Activated CD8-positive, alpha-beta memory T cell treated with anti-CD3 and anti-CD28 coated beads, Interleukin-2, amount 10 ng/mL, durations not matched to agents 7 days and 5 days (primary cell): ENCODE measurements at places on chromosomes 12 and 14.

GRCh38 chr12:82672811-82673495 is 13.8 kb upstream of the TMTC2 start:
- DNase-seq: no peak

DNA sequence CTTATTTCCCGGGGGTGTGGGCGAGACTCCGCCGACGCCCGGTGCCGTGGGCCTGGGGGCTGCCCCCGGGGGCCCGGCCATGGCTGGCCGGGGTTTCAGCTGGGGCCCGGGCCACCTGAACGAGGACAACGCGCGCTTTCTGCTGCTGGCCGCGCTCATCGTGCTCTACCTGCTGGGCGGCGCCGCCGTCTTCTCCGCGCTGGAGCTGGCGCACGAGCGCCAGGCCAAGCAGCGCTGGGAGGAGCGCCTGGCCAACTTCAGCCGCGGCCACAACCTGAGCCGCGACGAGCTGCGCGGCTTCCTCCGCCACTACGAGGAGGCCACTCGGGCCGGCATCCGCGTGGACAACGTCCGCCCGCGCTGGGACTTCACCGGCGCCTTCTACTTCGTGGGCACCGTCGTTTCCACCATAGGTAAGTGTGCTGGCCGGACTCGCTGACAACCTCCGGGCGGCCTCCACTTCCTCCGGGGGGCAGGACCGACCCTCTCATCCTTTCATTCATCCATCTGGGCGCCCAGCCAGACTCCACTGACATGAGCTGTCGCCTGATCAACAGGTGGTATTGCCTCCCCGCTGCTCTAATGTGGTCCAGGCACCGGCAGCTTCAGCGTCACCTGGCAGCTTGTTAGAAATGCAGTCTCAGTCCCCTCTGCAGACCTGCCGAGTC is 467 bp downstream of the KCNK13 start:
- no peak for DNase-seq

DNA sequence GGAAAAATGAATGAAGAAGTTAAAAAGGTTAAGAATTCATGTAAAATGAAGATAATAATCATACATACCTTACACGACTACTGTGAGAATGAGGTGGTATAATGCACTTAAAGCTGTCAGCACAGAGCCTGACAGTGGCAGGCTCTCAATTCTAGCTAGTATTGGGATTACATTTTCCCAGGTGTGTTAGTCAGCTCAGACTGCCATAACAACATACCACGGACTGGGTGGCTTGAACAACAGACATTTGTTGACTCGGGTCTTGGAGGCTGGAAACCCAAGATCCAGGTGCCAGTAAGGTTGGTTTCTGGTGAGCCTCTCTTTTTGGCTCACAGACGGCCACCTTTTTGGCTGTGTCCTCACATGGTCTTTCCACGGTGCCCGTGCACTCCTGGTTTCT is 167.8 kb downstream of the CHST11 start:
- no peak for DNase-seq

- DNase-seq: no peak
Measured at GRCh38 chr14:99717682-99718013, 33.5 kb downstream of the CYP46A1 start.

DNA sequence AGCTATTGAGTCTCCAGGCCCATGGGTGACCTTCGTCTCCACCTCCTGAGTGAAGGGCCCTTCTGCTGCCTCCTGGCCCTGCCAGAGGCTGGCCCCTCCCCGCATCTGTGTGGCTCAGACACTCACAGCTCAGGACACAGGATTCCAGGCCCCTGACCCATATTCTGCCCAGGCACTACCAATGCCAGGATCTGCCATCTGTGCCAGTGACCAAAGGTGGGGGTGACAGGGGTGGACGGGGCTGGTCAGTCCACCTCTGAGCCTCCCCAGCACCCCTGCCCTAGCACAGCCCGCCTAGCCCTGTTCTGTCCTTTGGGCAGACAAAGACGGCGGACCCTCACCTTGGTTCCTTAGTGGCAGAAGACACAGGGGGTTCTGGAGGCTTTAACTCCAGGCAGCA is 2.8 kb downstream of the ASB2 start:
- DNase-seq: no peak

GRCh38 chr12:20211981-20212421 is 156.3 kb upstream of the PDE3A start:
- no peak for DNase-seq

- DNase-seq: no peak
Measured at GRCh38 chr12:25328072-25328712, 77.5 kb upstream of the KRAS start.

- no peak for DNase-seq
Measured at GRCh38 chr12:116293687-116294453, 16.4 kb upstream of the MED13L start.

DNA sequence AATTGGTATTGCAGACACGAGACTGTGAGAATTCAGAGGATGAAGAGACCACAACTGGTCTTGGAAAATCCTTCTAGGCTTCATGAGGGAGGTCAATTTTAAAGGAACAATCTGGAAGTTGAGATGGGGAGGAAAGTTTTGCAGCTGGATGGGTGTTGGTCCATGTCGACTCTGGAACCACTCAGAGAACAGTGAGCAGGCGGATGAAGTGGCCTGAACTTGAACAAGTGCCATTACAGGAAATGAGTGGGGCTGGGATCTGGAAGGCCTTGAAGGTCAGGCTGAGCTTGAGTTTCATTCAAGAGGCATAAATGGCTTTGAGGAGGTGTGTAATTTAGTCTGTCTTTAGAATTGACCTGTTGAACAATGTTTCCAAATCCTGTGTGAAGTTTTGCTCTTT is 140.9 kb downstream of the GALC start:
- DNase-seq: no peak

- no peak for DNase-seq
Measured at GRCh38 chr14:61262082-61262481, 19.1 kb downstream of the TMEM30B start.

- no peak for DNase-seq
Measured at GRCh38 chr12:122395319-122395718, 27.1 kb downstream of the CLIP1 start.

- no peak for DNase-seq
Measured at GRCh38 chr12:49261721-49262120, 3.2 kb upstream of the TUBA1C start.

DNA sequence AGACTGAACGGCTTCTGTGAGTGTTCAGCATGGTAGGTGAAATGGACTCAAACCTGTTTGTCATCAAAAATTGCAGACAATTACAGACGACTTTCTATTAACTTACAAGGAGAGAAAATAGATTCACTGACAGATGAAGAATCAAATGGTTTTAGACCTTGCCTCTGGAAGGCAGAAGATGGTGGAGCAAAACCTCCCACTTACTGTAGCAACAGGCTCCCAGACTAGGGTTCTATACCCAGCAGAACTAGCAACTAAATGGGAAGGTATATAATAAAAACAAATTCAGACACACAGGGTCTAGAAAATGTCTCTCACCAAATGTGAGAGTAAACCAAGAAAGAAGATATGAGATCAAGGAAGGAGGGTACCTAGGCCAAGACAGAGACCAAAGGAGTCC is 36.8 kb downstream of the RNF34 start:
- DNase-seq: no peak

- DNase-seq: no peak
Measured at GRCh38 chr14:39641224-39641623, 209.0 kb upstream of the FBXO33 start.

DNA sequence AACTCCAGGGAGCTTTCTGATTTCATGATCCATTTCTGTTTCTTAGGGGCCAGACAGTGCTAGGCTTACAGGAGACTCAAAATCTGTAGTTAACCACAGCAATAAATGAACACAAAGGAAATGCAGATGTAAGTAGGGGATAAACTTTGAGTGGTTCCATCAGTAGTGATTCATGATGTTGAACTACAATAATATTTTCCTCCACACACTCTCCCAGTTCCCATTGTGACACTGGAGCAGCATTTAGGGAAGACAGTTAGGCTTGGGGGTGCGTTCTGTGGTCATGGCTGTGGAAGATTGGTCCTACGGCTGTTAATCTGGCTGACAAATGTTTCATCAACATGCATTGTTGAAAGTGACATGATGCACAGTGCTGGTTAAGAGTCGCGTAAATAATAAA is 66.9 kb downstream of the HMGA2 start:
- DNase-seq: no peak

- DNase-seq: no peak
Measured at GRCh38 chr12:110002676-110003515, 3.7 kb downstream of the ANKRD13A start.

DNA sequence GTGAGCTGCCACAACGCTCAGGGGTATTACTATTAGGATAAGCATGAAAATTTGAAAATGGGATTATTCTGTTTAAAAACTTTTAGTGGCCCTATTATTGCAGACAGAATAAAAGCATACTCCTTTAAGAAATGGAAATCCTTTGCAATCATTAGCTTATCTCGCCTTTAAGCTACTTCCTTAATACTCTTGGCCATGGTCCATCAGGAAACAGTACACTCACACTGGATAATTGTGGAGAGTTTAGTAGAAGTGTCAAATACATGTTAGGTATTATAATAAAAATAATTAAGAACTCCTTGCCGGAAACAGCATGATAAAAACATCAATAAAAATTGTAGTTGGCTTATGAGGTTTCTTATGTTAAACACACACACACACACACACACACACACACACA is 100.4 kb upstream of the PPFIA2 start:
- no peak for DNase-seq

DNA sequence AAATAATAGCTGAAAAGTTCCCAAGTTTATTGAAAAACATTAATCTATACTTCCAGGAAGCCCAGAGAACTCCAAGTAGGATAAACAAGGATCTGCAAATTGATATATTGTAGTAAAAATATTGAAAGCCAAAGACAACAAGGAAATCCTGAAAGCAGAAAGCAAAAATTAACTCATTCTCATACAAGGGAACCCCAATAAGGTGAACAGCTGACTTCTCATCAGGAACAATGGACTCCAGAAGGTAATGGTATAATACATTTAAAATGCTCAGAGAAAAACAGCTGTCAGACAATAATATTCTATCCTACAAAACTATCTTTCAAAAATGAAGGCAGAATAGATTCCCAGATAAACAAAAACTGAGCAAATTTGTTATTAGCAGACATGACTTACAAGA is 138.1 kb upstream of the BMP4 start:
- DNase-seq: no peak

- DNase-seq: no peak
Measured at GRCh38 chr12:102903337-102904007, 13.6 kb downstream of the PAH start.
